DMS53 (cell line): ENCODE measurements at places on chromosomes 11 and 22.

GRCh38 chr22:24894998-24895397, 51.5 kb downstream of the LHFPL7 start:
- peak; percentile 70 for DNase-seq

DNA sequence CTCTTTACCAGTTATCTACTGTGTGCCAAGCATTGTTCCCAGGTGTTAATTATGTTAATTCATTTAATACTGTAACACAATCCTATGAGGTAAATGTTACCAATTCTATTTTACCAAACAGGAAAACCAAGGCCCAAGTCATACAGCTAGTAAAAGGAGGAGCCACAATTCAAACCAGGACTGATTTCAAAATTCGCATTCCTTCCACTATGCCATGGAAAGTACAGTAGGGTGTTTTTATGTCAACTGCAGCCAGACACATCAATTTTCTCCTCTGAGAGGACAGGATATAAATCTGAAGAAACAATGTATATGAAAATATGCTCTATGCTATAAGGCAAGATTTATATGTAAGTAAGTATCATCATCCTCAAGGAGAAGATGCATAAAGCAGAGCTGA, 104.3 kb downstream of the RPL27A start:
- no peak for DNase-seq

- DNase-seq, result no peak
These were observed at the start of gene SLC5A12 for GRCh38 chr11:26721948-26722475. Gene SLC5A12, minus strand, starts transcription at chr11:26722060. Its CDS starts 346 bp downstream, at chr11:26721714.

DNA sequence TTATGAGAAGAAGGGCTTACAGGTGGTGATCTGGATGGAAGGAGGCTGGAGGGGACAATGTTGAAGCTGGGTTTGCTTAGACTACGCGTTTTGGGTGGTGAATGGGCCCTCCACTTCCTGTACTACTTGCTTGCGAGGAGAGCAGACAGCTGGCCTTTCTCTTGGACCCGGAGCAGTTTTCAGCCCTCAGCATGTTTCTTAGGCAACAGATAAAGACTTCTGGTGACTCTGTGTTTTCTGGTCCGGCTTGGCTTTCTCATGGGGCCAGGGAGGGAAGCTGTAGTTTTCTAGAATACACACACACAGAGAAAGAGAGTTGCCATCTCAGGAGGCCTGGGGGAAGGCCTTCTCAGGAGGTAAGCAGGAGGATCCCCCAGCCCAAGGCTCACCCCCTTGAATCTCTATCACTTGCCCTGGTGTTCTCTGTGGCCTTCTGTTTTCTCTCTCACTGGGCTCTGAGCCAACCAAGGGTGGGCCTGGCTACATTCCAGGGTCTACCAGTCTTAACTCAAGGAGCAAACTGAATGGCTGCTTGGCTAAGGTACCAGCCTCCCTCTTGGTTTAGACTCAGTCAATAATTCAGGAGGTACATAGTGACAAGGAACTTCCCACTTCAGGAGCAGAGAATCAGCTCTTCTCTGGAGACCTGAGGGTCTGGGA, 2.4 kb downstream of the CCS start:
- no peak for DNase-seq

DNA sequence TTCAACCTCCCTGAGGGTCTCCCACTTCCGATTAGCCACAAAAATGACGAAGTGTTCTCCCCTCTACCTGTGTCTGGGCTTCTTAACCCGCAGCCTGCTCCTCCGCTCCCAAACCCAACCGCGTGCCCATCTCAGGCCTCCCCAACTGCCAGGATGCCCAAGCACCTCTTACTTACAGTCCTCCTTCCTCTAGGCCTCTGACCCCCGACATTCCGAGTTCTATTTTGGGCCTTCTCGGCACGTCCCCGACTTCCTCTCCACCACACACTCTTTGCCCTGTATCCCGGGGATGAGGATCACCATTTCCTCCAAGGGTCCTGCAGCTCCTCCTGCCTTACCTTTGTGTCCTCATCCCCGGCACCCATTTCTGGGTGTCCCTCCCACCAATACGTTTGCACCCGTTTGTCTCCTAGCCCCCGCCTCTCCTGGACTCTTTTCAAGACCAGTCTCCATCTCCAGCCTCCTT, 388 bp upstream of the MUS81 start:
- DNase-seq, result peak; percentile 84

GRCh38 chr22:34976886-34977285, 89.1 kb upstream of the ISX start:
- no peak for DNase-seq

DNA sequence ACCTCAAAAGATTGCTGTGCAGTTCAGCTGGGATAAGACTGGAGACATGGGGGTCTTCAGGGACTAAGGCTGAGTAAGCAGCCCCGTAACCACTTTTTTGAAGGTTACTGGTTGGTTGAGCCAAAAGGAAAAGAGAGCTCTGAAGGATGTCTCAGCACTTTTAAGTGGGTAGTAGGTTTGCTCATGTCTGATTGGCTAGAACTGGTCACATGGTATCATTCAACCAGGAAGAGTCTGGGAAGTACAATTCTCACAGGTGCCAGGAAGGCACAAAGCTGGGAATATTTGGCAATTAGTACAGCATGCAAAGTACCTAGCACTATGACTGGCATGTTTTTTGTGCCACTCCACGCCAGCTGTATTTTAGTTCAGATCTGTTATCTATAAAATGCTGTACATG, 58.1 kb downstream of the SNX19 start:
- DNase-seq, result peak; percentile 13

DNA sequence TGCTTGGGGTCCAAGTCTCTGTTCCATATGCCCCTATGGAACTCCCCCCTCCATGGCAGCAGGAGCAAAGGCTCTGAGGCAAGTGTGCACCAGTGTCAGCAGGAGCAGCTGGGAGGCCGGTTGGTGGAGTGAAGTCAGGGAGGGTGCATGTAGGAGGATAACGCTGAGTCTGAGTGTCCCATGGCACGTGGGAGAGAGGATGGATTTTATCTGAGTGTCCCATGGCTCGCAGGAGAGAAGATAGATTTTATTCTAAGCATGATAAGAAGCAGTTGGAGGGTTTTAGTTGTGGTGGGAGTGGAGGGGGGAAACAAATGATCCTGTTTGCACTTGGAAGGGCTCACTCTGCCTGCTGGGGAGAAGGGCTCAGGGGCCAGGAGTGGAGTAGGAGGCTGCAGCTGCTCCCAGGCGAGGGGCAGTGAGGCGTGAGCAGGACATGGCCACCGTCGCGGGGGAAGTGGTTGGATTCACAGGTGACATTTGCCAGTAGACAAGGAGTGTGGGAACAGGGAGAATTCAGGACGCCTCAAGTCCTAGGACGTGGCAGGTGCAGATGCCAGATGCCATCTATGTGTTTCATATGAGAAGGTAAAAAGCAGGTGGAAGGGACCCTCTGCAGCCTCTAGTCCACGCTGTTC, 33.6 kb upstream of the PARVG start:
- DNase-seq, result no peak

DNA sequence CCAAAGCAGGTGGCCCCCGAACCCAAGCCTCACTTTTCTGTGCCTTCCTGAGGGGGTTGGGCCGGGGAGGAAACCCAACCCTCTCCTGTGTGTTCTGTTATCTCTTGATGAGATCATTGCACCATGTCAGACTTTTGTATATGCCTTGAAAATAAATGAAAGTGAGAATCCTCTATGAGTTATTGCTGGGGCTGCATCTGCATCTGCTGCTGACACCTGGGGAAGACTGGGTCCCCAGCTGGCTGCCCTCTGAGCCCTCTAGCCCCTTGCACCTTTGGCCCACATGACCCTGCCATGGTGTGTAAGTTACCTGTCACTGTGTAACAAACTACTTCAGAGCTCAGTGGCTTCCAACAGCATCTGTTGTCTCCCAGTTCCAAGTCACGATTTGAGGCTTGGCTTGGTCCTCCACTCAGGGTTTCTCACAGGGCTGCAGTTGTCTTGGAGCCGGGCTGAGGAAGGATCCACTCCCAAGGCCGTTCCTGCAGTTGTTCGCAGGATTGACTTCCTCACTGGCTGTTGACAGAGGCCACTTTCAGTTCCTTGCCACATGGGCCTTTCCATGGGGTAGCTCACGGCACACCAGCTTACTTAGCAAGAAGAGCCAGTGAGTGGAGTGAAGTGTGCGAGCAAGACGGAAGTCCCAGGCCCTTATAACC, 13.5 kb upstream of the UVRAG start:
- DNase-seq, result no peak

DNA sequence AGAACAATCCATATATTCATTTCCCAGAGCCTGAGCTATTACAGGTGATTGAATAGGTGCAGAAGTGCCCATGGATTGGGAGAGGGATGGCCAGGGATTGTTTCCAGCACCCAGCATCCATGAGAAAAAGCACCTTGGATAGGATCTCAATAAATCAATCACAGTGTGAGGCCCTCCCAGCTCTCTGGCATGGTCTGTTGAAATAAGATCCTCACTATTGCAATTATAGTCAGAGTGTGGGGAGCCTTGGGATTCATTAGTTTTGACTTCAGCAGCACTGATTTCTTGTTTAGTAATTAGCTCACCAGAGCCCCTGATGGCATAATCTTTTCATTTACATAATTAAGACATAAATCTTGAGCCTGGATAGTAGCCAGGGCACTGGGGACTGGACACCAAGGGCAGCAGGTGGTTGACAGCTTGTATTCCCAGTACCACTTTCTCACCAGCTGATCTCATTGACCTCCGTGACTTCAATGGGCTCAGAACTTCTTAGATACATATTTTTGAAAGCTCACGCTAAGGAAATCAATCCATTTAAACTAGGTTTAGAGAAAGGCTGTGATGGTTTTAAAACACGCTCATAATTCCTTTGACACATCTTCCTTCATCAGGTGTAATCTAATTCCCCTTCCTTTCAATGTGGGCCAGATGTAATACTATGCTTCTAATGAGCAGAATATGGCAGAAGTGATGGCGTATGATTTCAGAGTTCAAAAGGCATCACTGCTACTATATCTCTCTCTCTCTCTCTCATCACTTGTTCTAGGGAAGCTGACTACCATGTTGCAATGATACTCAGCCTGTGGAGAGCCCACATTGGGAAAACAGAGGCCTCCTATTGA, 22.1 kb upstream of the DRD2 start:
- no peak for DNase-seq
